ENCODE measurements at places on chromosomes 7 and 10.

DNA sequence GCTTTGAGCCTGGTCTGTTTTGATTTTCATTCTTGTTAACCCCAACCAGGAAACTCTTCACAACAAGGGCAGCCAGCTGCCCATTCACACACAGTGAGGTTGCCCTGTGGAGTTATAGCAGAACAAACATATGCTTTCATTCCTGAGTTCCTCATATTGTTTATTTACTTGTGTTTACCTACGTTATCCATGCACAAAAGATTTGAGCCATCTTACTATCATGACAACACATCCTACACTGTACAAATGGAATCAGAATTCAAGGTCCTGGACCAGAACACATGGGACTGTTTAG is 21.7 kb upstream of the BMPER start:
- no peak for DNase-seq

GRCh38 chr7:99398891-99399445 is 9.4 kb downstream of the PDAP1 start:
- DNase-seq: no peak

DNA sequence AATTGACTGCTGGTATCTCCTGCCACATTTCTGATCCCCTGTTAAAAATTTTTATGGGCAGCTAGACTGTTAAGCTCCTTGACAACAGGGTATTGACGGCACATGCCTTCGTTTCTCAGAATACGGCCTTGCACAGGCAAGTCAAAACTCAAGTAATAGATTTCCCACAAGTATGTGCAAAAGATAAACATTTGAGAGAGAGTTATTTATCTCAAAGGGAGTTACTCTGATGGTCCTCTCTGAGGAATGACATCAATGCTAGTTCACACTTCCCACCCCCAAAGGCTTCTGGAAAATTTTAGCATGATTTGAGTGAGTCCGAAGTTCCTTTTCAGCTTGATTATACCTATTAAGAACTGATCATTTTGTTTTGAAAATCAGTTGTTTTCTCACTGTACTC is 71.9 kb downstream of the JCAD start:
- no peak for DNase-seq

DNA sequence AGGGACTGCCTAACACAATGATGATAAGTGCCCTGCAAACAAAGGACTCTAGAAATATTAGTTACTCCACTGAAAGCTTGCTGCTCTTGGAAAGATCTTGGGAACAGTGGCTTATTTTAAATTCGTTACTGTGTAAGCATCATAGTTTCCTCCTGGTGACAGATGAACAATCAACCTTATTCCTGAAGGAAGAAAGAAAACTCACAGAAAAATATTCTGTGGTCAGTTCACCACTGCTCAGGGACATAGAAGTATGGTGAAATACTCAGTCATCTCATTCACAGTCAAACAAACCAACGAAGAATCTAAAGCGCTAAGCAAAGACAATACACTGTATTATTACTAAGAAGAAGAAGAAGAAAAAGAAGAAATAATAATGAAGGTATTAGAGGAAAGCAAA is 27.8 kb downstream of the MKX start:
- DNase-seq: no peak

GRCh38 chr10:119373294-119374102 is 166.1 kb downstream of the GRK5 start:
- DNase-seq: no peak

- no peak for DNase-seq
Measured at GRCh38 chr7:149497467-149498261, at the start of gene ZNF746. ZNF746 (minus strand) TSS chr7:149497809; CDS start chr7:149497536, 273 bp downstream.

DNA sequence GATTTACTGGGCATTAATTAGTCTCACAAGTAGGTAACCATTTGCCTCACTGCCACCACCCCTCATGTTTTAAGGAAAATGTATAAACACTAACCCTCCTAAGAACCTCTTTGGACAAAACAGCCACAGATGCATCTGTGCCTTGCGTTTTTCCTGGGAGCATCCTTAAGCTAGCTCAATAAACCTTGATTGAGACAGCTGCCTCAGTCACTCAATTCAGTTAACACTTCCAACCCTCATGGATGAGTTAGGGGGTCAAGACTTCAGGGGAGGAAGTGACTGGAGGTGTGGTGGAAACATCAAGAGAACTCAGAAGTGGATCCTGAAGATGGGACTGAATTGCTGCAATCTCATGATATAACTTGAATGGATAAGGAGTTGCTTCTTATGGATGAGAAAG is 31.5 kb downstream of the CUL2 start:
- DNase-seq: no peak

GRCh38 chr7:116356979-116357378 is 142.6 kb upstream of the CAV2 start:
- DNase-seq: no peak

GRCh38 chr10:131269776-131270460 is 41.6 kb downstream of the TCERG1L start:
- no peak for DNase-seq

Measured in BJ (cell line).